Left lung (tissue), 14 donors: ENCODE measurements at places on chromosomes 13 and 19. TPM values are rescaled to one million over a fixed set of nuclear protein-coding genes. Genes with fewer than 3 reads are reported as not detected.

The CALR3 gene
- polyA plus RNA-seq = not detected

GRCh38 chr13:90618133-90618532 is 729.4 kb upstream of the MIR17HG start:
- no peak for DNase-seq

DNA sequence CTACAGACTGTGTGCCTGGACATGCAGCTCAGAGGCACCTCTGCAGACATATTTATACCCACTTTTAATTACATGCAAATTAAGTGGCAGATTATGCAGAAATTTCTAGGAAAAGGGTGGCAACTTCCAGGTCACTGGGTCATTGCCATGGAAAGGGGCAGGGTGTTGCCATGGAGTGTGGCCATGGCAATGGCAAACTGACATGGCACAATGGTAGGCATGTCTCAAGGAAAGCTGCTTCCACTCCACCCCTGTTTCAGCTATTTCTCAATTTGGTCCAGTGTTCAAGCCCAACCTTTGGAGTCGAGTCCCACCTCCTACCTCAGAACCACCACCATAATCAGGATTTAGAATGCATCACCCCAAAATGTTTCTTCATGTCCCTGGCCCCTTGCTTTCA is 170.7 kb upstream of the TSHZ3 start:
- no peak for DNase-seq

- no peak for DNase-seq
These were observed 64.1 kb downstream of the KLF12 start for GRCh38 chr13:74070065-74070464.

The ZNF20 gene
- polyA plus RNA-seq = 6.1 TPM

DNA sequence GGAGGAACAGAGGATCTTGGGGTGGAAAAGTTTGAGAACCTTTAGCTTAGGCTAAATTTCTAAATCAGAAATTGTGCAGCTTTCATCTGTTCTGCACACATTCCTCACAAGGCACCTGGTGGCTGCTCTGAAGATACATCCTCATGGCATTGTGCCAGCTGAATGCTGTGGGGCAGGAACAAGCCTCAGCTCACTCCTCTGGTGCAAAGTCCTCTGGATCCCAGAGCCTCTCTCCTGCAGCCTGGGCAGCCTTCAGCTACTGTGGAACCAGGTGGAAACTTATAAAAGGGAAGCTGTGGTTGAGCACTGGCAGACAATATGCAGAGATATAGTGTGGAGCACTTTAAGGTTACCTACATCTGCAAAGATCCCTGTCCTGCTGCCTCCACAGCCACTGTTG is 72.3 kb downstream of the KCTD12 start:
- no peak for DNase-seq

DNA sequence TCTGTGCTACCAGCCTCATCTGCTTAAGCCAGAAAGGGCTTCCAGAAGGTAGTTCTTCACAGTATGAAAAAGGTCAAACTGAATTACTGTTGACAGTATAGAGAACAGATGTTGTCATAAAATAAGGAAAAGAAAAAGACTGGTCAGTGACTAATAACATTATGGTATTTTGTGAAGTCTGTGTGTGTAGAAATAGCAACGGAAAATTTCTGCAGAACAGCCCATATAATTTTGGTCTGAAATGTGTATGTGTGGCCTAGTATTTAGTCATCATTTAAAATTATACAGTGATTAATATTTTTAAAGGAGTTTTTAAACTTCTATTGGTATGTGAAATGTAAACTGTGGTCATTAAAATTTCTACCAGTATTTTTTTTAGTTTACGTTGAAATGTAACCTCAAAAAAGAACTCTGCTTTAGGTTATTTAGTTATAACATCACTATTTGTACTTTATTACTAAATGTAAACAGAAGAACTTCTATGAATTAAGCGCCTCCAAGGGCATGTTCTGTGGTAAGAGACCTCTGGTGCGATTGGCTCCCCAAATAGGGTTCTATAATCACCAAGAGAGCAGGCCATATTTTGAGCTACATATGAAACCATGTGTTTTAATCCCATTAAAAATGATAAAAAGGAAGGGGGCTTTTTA is 3.3 kb upstream of the GPR183 start:
- no peak for DNase-seq

The SULT2B1 gene
- polyA plus RNA-seq = 2.1 TPM

The TMPRSS9 gene
- polyA plus RNA-seq = 1.1 TPM
